ENCODE measurements at places on chromosomes 11 and 22. TPM values are rescaled to one million over a fixed set of nuclear protein-coding genes. Genes with fewer than 3 reads are reported as not detected.
A peak's percentile ranks its signal among the peaks of the same experiment; 100 is the strongest.

The MDK gene
- 1.2 TPM for total RNA-seq

DNA sequence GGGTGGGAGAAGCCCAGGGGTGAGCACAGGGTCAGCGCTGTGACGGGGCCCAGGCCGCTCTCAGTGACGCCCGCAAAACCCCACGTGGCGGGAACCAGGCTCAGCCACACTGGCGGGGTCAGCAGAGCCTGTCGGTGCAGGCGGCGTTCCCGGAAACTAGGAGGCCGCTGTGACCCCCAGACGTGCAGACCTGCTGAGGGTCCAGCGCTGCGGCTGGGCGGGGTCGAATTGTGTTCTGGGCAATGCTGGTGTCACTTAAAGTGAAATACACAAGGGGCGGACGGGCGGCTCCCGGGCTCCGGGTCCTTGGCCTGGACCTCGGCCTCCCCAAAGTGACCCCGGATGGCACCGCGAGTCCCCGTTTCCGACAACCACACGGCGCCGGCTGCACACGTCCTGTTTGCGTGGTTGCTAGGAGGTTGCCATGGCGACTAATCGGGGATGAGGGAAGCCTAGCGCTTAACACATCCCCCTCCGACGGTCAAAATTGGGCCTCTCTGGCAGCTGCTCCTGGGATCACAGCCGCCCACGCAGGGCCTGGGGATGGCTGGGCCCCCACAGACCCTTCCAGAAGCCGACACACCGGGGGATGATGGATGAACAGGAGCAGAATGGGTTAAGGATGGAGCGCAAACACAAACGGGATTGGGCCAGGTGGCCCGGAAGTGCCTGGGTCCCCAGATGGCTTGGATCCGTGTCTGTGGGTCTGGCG, 81.7 kb upstream of the PRR5 start:
- peaks cover 26% of the 10 kb centered on the region for H3K4me1 ChIP-seq
- DNase-seq: peak; percentile 80
- peak overlapping the region; percentile 64 for H3K27ac ChIP-seq
- H3K4me3 ChIP-seq: peak overlapping the region; percentile 41

GRCh38 chr11:114281388-114281956, 14.7 kb upstream of the NNMT start:
- no peaks in the 10 kb centered on the region for H3K36me3 ChIP-seq
- H3K27me3 ChIP-seq: no peaks in the 10 kb centered on the region
- DNase-seq: no peak
- no peak overlapping the region for H3K27ac ChIP-seq

GRCh38 chr11:71148716-71149115, 103.7 kb downstream of the SHANK2 start:
- H3K4me3 ChIP-seq: no peak overlapping the region
- no peaks in the 10 kb centered on the region for H3K27me3 ChIP-seq
- no peaks in the 10 kb centered on the region for H3K36me3 ChIP-seq
- no peak for DNase-seq
